ENCODE measurements at places on chromosomes 1 and 21.
A peak's percentile ranks its signal among the peaks of the same experiment; 100 is the strongest.

GRCh38 chr1:155091071-155092051 lies 12.7 kb downstream of the EFNA3 start:
- DNase-seq, result peak; percentile 91

- DNase-seq, result no peak
Observed at GRCh38 chr1:102550729-102551384, 554.1 kb upstream of the OLFM3 start.

DNA sequence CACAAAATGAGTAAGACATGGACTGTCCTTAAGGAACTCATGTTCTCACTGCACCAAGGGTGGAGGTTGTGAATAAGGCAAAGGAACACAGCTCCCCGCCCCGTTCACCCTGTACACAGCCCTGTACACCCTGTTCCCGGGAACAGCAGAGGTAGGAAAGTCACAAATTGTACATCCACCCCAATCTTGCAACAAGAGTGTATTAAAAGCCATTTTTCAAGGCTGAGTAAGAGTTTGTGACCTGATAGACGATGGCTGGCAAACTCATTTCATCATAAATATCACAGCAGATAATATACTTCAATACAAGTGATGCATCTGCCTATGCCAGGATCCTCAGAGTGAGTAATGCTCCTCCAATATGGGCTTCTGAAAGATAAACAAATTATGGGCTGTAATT lies 52.5 kb upstream of the CAMK1G start:
- no peak for DNase-seq

DNA sequence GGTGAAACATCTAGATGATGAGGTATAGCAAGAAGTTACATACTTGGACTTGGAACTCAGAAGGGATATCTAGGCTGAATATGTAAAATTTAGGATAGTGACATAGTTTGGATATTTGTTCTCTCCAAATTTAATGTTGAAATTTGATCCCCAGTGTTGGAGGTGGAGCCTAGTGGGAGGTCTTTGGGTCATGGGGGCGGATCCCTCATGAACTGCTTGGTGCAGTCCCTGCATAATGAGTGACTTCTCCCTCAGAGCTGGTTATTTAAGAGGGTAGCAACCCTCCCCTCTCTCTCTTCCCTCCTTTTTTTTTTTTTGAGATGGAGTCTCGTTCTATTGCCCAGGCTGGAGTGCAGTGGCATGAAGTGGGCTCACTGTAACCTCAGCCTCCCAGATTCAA lies 15.5 kb downstream of the ST3GAL3 start:
- DNase-seq, result no peak

DNA sequence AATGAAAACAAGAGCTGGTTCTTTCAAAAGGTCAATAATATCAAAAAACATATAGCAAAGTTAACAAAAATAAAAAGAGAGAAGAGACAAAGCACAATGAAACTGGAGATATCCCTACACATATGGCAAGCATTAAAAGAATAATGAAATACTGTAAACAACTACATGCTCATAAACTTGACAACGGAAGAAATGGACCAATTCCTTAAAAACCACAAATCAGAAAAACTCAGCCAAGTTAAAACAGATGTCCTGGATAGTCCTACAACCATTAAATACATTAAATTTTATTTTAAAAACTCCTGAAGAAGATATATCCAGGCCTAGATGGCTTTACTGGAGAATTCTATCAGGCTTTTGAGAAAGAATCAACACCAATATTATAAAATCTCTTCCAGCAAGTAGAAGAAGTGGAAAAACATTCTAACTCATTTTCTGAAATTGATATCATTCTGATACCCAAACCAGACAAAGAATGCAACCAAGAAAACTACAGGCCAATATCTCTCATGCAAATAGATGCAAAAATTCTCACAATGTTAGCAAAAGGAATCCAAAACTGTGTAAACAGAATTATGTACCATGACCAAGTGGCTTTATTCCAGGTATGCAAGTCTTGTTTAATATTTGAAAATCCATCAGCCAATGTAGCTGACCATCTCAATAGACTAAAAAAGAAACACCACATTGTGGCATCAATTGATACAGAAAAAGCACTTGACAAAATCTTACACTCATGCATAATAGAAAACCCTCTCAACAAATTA lies 56.1 kb upstream of the LRRC7 start:
- no peak for DNase-seq

- no peak for DNase-seq
Observed at GRCh38 chr1:221845650-221846371, 103.9 kb upstream of the DUSP10 start.

- peak; percentile 93 for DNase-seq
Observed at GRCh38 chr1:85576642-85577418, 3.7 kb upstream of the CCN1 start.

- no peak for DNase-seq
Observed at GRCh38 chr1:109610609-109611307, 8.7 kb downstream of the GNAT2 start.

- no peak for DNase-seq
Observed at GRCh38 chr1:234272656-234273312, 100.5 kb upstream of the COA6 start.

DNA sequence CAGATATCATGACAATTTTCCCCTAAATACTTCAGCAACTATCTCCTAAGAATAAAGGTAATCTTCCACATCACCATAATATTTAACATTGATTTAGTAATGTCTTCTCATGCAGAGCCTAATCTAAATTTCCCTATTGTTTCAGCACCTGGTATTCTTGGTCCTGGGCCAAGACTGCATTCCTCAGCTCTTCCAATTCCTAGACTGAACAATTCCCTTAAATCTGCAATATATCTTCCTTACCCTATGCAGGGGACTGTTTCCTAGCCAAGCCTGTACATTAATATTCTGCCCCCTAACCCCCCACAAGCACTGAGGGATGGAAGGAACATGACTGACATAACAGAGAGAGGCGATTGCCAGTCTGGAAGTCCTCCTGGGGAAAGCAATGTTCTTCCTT lies 28.7 kb upstream of the DISP1 start:
- DNase-seq, result no peak

DNA sequence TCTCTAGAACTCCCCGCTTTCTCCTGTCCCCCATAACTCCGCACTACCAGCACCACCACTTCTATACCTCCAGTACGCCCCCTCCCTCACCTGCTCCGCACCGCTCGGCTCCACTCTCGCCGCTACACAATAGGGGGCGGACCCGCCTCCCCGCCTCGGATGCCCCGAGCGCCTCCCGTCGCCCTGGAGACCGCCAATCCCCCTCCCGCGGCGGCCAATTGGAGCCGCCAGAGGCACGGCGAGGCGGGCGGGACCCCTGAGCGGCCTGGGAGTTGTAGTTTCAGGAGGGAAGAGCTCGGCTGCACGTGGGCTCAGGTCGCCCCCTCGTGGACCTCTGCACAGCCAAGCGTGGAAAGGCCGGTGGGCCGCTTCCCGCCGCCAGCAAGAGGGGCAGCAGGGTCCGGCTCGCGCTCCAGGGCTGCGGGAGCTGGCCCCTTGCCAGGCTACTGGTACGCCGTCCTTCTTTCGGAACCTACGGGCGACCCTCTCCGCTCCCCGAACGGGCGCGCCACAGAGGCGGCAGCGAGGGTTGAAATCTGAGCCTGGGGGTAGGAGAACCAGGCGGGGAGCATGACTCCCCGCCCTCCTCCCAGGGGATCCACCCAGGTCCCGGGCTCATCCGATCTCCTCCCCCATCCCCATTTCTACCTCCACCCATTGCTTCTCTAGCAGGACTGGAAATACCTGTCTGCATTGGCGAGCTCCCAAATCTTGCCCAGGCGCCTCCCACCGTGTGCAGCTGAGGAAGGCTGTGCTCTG lies at the start of gene IGSF9:
Gene IGSF9 (minus strand): TSS at position 131 of the 759 bp plus-strand sequence. CDS start 2,159 bp downstream, outside the sequence.
- peak; percentile 88 for DNase-seq

GRCh38 chr1:209318181-209319056 lies 265.1 kb upstream of the CAMK1G start:
- DNase-seq, result no peak

DNA sequence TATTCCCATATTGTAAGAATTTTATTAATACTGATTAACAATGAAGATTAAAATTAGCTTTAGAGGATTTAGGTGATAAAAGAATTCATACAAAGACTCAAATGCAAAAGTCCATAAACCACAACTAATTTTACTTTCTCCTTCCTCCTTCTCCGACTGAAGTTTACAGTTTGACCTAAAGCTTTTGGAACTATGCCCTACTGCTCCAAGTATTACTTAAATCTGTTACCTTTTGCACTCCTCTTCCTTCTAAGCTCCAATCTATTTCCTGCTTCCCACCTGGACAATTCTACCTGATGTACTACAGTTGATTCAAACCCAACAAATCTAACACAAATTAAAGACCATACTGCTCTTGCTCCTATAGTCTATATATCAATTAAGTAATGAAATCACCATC lies 36.3 kb downstream of the ANKRD13C start:
- DNase-seq, result no peak

DNA sequence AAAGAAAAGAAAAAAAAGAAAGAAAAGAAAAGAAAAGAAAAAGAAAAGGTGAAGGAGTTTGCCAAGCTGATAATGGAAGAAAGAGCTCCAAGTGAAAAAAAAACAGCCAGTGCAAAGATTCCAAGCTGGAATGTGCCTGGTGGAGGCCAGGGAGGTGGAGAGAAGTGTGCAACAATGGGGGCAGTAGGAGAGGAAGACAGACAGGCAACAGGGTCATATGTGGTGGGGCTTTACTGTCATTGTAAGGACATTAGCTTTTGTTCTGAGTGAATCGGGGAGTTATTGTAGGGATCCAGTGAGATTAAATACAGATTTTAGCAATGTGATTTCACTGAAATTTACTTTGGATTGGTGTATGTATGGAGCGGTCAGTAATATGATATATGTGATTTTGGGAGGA lies 14.0 kb upstream of the MYSM1 start:
- no peak for DNase-seq

DNA sequence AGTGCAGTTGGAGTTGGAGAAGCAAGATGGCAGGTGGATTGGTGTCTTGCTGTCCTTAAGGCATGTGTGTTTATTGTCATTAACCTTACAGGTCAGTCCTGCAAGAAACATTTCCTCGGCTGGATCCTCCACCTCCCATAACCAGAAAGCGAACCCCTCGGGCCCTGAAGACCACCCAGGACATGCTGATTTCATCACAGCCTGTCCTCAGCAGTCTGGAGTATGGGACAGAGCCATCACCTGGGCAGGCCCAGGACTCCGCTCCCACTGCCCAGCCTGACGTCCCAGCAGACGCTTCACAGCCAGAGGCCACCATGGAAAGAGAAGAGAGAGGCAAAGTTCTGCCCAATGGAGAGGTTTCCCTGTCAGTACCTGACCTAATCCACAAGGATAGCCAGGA lies 1.6 kb downstream of the C1orf226 start:
- DNase-seq, result no peak

- no peak for DNase-seq
Observed at GRCh38 chr1:65813956-65814355, 21.3 kb downstream of the PDE4B start.

DNA sequence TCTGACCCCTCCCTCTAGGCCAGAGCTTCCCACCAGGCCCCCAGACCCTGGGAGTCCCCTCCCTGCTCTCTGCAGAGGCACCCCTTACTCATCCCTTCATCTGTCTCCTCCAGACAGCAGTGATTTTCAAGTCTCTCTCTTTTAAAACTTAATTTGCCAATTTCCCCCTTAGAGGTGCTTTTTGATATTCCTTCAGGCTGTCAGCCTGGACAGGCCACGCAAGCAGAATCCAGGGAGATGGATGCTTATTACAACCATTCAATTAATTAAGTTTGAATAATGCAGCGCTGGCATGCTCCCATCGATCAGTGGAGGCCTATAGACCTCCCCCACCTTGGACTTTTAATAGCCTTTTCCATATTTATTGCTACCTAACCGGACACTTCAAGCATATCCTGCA lies 6.2 kb downstream of the CAMK2N1 start:
- no peak for DNase-seq

- DNase-seq, result no peak
Observed at GRCh38 chr1:109827986-109828385, 64.3 kb upstream of the EPS8L3 start.

- no peak for DNase-seq
Observed at GRCh38 chr1:70459496-70460225, 48.6 kb downstream of the CTH start.

DNA sequence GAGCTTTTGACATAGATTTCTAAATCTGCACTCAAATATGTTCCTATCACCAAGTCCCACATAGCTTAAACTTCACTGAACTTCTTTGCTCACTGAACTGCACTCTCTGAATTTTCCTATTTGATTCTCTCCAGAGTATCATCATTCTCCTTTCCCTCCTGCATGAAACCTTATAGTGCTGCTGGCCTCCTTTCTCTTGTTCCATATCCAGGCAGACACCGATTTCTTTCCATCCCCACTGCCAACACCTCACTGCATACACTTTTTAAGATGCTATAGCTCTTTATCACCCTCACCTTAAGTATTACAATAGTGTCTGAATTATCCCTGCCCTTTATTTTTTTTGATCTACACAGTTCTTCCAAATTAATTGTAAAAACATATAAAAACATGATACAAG lies 3.1 kb upstream of the TRIM45 start:
- DNase-seq, result no peak

GRCh38 chr1:174265282-174265681 lies 106.0 kb downstream of the RABGAP1L start:
- DNase-seq, result no peak

DNA sequence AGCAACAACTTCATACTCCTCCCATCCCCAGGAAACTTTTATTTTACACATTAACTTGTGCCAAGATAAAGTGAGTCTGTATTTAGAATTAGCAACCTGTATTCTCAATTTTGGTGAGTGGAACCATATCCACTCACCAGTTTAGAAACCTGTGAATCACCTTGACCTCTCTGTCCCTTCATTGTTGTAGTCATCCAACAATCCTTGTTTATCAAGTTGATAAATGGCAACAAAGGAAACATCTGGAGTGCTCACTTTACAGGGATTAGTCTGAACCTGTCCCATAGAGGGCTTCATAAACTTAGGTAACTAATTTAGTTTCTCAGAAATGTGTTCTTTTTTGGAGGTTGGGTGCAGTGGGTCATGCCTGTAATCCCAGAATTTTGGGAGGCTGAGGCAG lies 3.9 kb upstream of the CLSPN start:
- DNase-seq, result no peak

GRCh38 chr1:20792196-20792595 lies 5.1 kb upstream of the HP1BP3 start:
- DNase-seq, result peak; percentile 64

DNA sequence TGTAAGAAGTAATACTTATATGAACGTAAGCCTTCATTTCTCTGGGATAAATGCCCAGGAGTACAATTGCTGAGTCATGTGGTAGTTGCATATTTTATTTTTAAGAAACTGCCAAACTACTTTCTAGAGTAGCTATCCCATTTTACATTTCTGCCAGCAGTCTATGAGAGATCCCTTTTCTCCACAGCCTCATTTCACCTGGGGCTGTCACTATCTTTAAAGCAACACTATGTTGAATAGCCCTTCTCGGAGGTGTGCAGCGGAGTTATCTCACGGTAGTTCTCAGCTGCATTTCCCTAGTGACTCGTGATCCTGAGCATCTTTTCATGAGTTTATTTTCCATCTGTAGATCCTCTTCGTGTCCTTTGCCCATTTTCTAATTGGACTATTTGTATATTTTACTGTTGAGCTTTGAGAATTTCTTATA lies 93.4 kb downstream of the ADARB1 start:
- no peak for DNase-seq

- no peak for DNase-seq
Observed at GRCh38 chr1:198649968-198650338, 11.1 kb downstream of the PTPRC start.

Data from right forelimb (tissue), 1 donor.